T-cell (primary cell): ENCODE measurements at places on chromosomes 13 and 19. TPM values are rescaled to one million over a fixed set of nuclear protein-coding genes. Genes with fewer than 3 reads are reported as not detected.

DNA sequence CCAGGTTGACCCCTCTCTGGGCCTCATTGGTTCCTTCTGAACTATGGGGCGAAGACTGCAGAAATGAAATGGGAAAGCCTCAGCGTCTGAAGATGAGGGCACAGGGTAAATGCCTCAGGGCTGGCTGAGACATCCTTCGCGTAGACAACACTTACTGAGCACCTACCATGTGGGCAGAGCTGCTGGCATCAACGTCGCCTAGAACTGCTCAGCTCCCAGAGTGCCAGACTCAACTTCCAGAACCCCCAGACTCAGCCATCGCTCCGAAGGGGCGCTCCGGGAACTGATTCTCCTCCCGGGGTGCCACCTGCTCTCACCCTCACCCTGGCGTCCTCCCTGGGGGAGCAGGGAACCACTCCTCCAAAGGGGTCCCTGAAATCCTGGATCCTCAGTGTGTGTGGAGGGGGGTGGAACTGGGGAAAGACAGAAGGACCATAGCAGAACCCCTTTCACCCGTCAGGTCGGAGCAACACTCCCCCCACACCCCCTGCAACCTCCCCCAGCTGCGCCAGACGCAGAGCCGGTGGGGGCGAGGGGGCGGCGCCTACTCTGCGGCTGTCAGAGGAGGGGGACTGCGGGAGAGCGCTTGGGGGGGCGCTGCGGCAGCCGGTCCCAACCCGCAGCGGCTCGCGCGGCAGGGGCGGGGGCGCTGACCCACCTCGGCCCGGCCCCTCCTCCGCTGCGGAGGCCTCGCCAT, 8.2 kb upstream of the NFIC start:
- no peaks in the 10 kb centered on the region for H3K27me3 ChIP-seq
- peaks cover 8% of the 10 kb centered on the region for H3K36me3 ChIP-seq
- peaks cover 43% of the 10 kb centered on the region for H3K4me1 ChIP-seq
- DNase-seq, result no peak
- H3K4me3 ChIP-seq, result peak overlapping the region; percentile 10

- no peaks in the 10 kb centered on the region for H3K36me3 ChIP-seq
- H3K4me1 ChIP-seq, result no peaks in the 10 kb centered on the region
- peaks cover 11% of the 10 kb centered on the region for H3K27me3 ChIP-seq
- no peak for DNase-seq
- H3K4me3 ChIP-seq, result no peak overlapping the region
Observed at GRCh38 chr13:102914339-102914930, 68.6 kb downstream of the ERCC5 start.

DNA sequence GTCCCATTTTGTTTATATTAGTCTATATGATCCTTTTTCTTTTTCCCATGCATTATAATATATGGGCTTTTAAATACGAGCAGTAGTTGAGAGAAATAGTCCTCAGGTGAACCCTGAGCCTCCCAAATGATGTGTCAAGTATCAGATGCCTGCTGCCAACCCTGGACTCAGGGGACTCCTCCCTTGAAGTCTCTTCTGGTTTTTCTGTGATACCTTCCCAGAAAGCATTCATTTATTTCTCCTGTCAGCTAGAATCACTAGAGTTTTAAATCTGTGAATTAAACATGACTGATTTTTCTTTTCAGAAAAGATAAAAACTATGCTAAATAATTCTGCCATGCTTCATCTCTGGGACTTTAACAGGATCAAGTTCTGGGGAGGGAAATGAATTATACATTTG, 184.6 kb downstream of the LIG4 start:
- H3K4me3 ChIP-seq, result no peak overlapping the region
- H3K27ac ChIP-seq, result no peak overlapping the region
- no peaks in the 10 kb centered on the region for H3K4me1 ChIP-seq
- no peaks in the 10 kb centered on the region for H3K27me3 ChIP-seq
- H3K36me3 ChIP-seq, result no peaks in the 10 kb centered on the region

- no peak overlapping the region for H3K27ac ChIP-seq
- H3K4me3 ChIP-seq, result no peak overlapping the region
- H3K36me3 ChIP-seq, result no peaks in the 10 kb centered on the region
- DNase-seq, result no peak
Observed at GRCh38 chr13:113371061-113371460, 7.1 kb upstream of the GRTP1 start.

- H3K4me1 ChIP-seq, result peaks cover 9% of the 10 kb centered on the region
- H3K27me3 ChIP-seq, result no peaks in the 10 kb centered on the region
- H3K27ac ChIP-seq, result no peak overlapping the region
- peaks cover 8% of the 10 kb centered on the region for H3K36me3 ChIP-seq
- DNase-seq, result no peak
Observed at GRCh38 chr13:51419001-51419636, 33.7 kb downstream of the INTS6 start.

DNA sequence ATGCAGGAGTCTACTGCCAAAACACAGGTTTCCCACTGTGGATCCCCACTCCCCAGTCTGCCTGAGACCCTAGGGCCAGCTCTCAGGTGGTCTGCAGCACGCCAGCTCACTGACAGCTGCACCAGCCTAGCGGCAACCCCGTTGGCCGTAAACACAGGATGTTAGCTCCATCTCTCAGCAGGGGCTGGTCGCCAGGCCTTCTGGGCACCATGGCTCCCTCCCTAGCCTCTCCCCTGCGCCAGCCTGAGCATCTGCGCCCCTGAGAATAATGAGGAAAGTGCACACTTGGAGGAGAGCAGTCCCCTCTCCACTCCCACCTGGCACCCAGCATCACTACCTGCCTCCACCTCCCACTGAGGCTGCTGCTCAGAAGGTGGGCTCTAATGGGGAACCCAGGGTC, 20.8 kb upstream of the EPHX3 start:
- H3K27me3 ChIP-seq, result no peaks in the 10 kb centered on the region
- no peaks in the 10 kb centered on the region for H3K4me1 ChIP-seq
- peaks cover 56% of the 10 kb centered on the region for H3K36me3 ChIP-seq

- no peaks in the 10 kb centered on the region for H3K4me1 ChIP-seq
- H3K27ac ChIP-seq, result no peak overlapping the region
Observed at GRCh38 chr13:113059891-113060290, 45.7 kb upstream of the F7 start.

DNA sequence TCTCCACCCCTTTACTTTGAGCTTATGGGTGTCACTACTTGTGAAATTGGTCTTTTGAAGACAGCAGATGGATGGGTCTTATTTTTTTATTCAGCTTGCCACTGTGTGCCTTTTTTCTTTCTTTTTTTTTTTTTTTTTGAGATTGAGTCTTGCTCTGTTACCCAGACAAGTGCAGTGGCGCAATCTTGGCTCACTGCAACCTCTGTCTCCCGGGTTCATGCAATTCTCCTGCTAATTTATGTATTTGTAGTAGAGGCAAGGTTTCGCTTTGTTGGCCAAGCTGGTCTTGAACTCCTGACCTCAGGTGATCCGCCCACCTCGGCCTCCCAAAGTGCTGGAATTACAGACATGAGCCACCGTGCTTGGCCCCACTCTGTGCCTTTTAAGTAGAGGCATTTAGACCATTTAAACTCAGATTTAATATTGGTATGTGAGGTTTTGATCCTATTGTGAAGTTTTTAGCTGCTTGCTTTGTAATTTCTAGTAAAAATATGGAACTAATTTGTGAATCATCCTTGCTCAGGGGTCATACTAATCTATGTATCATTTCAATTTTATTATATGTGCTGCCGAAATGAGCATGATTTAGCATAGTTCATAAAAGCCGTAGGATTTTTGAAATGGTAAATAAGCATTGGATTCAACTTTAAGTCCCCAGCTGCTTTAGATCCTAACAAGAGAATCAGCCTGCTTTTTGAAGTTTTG, 584.5 kb downstream of the SLITRK1 start:
- no peak overlapping the region for H3K4me3 ChIP-seq
- no peaks in the 10 kb centered on the region for H3K36me3 ChIP-seq
- H3K4me1 ChIP-seq, result no peaks in the 10 kb centered on the region
- no peak overlapping the region for H3K27ac ChIP-seq
- DNase-seq, result no peak

DNA sequence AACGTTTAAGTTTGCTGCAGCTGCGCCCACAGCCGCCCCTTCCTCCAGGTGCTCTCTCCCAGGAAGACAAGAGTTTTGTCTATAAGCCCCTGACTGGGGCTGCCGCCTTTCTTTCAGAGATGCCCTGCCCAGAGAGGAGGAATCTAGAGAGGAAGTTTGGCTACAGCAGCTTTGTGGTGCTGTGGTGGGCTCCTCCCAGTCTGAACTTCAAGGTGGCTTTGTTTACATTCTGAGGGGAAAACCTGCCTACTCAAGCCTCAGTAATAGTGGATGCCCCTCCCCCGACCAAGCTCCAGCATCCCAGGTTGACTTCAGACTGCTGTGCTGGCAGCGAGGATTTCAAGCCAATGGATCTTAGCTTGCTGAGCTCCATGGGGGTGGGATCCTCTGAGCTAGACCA, 6.4 kb upstream of the ERICH6B start:
- no peaks in the 10 kb centered on the region for H3K27me3 ChIP-seq
- H3K36me3 ChIP-seq, result no peaks in the 10 kb centered on the region
- H3K27ac ChIP-seq, result no peak overlapping the region
- peaks cover 9% of the 10 kb centered on the region for H3K4me1 ChIP-seq
- H3K4me3 ChIP-seq, result no peak overlapping the region

DNA sequence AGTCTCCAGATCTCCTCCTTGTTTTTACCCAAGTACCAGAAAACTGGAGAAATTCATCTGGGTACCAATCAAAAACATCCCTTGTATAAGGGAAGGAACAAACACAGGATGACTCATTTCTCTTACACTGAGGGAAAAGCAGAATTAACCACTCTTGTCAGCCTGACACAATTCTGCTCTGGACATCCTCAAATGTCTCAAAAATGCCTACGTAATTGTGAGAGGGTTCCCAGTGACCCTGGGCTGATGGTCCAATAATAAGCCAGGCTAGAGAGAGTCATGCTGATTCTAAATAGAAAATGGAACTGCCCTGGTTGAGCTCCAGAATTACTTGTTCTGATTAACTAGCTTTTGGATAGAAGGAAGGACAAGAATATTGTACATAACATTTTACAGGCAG, 14.5 kb downstream of the ZNF708 start:
- H3K36me3 ChIP-seq, result no peaks in the 10 kb centered on the region
- no peaks in the 10 kb centered on the region for H3K4me1 ChIP-seq

The ANO8 gene
- total RNA-seq, result 24.9 TPM

The ANKRD24 gene
- total RNA-seq, result 0.79 TPM

The CYP2B6 gene
- not detected for total RNA-seq

The SIGLEC14 gene
- total RNA-seq, result not detected

The PSMC4 gene
- 58.5 TPM for total RNA-seq
